ENCODE measurements at places on chromosomes 5 and 9.

DNA sequence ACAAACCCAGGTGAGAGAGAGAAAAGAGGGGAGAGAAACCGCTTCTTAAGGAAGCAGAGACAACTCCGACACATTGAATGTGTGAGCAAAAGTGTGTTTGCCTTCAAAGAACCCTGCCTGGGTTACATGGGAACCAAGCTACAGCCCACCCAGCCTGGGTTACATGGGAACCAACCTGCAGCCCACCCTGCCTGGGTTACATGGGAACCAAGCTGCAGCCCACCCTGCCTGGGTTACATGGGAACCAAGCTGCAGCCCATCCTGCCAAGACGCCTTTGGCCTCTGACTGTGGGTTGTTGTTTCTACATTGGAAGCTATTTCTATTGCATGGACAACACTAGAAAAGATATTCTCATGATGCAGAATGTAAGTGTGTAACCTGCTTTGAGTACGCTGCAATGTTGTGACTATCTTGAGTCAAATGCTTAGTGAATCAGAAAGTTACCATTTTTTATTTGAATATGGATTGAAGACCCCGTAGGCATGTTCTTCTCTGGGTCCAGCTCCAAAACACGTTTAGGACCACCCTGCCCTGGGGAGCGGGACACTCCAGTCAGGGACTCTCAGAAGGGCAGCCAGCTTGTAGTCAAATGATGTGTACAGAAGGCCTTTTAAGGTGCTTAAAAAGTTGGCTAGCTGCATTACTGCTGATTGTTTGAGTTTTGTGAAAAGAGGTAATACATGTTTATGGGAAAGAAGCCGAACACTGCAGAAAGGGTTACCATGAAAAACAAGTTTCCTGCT, 39.1 kb upstream of the UNC5A start:
- no peak for DNase-seq

GRCh38 chr9:95032580-95033341, 284.7 kb downstream of the FANCC start:
- no peak for DNase-seq

- DNase-seq = no peak
These were observed 119.3 kb downstream of the CD180 start for GRCh38 chr5:67077296-67077695.

DNA sequence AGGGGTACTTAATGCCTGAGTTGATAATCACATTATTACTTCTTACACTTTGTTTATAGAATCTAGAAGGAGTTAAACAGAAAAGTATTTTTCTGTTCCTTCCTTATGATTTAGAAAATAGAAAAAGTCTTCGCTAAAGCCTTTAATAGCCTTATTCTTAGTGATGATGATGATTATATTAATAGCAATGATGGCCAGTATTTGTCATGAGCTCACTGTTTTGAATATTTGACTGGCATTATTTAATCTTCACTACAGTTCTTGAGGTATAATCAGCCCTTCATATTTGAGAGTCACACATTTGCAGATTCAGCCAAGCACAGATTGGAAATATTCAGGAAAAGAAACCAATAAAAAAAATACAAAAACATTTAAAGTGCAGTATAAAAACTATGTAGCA, 23.3 kb downstream of the NIPBL start:
- DNase-seq = no peak

- DNase-seq = no peak
These were observed 144.7 kb downstream of the APBA1 start for GRCh38 chr9:69527454-69527853.

DNA sequence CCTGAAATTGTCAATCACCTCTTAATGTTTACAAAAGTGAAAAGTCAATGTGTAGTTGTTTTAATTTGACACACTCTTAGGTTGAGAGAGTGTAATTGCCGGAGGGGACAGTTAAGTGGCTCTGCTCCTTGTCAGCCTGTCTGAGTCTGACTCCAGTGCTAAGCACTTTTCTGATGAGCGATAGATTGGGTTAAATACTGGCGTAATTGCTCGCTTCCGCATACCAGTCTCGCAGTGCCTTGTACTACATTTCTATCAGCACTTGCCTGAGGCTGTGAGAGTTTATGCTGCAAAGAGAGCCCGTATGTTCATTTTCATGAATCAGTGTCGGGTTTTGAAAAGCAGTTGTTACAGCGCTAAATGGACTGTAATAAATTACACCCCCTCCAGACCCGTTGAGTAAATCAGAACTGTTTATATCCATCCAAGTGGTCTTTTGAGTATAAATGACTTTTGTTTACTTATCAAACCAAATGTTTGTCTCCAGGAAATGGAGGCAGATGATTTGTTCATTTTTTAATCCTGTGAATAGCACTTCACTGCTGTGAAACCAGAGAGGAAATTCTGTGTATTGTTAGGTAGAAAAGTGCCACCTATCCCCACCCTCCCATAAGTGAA, 41.0 kb upstream of the DMRT3 start:
- DNase-seq = no peak

DNA sequence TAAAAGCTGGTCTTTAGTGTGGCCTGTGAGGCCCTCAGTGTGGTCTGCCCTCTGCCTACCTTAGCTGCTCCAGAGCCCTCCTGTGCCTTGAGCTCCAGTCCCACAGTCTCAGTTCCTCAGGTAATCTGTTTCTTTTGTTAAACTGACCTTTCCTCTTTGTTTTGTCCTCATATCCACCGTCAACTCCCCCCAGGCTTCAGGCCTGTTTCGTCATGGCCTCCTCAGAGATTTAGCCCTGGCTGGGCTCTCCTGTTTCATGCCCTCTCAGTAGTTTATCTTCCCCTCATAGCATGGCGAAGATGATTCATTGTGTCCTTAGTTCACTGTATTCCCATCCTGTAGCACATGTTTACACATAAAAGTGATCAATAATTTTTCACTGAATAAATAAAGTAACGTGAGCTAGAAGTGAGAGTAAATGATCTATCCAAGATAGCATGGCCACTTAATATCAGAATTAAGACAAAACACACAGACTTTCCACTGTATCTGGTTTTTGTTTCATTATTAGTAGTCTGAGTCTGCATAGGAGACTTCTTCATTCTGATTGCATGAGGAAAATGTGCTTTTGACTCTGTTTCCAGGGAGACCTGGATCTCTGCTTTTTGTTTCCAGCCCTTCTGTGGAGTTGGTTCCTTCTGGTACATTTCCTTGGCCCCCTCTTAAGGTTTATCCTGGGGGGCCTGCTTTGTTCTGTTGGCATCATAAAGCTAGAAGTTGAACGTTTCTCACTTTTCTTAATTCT, 70.5 kb downstream of the SNX24 start:
- no peak for DNase-seq

- DNase-seq = no peak
These were observed 2068.7 kb downstream of the MAT2B start for GRCh38 chr5:165574100-165574499.
